Right renal cortex interstitium (tissue), 3 donors: ENCODE measurements at places on chromosomes 3 and 15. TPM values are rescaled to one million over a fixed set of nuclear protein-coding genes. Genes with fewer than 3 reads are reported as not detected.

The TMEM115 gene
- polyA plus RNA-seq, result 35.9 TPM

The ZBTB38 gene
- polyA plus RNA-seq, result 67.8 TPM

The SETD2 gene
- 74.8 TPM for polyA plus RNA-seq

The RASGRF1 gene
- polyA plus RNA-seq, result 0.82 TPM

The GOLGA6L4 gene
- 11.5 TPM for polyA plus RNA-seq

The MOBP gene
- polyA plus RNA-seq, result 0.04 TPM

The CFAP92 gene
- 1.8 TPM for polyA plus RNA-seq

The CMTM8 gene
- polyA plus RNA-seq, result 9.2 TPM

The A4GNT gene
- polyA plus RNA-seq, result 0.83 TPM

The FOXL2NB gene
- polyA plus RNA-seq, result not detected

The CFAP100 gene
- 0.55 TPM for polyA plus RNA-seq

The FGF12 gene
- 9.8 TPM for polyA plus RNA-seq

The GCSAM gene
- polyA plus RNA-seq, result 0.86 TPM

The ZNF80 gene
- polyA plus RNA-seq, result not detected

The RBP2 gene
- polyA plus RNA-seq, result 0.46 TPM

The LNP1 gene
- polyA plus RNA-seq, result 7.3 TPM
